ENCODE measurements at places on chromosomes 2 and 18. TPM values are rescaled to one million over a fixed set of nuclear protein-coding genes. Genes with fewer than 3 reads are reported as not detected.

The TDRD15 gene
- 0.02 TPM for total RNA-seq

The UGT1A4 gene
- total RNA-seq: not detected

The COLEC11 gene
- 0.51 TPM for total RNA-seq

The ACVR1C gene
- 3.4 TPM for total RNA-seq

The TLX2 gene
- not detected for total RNA-seq

The MROH2A gene
- not detected for total RNA-seq

The EN1 gene
- total RNA-seq: not detected

The KCTD1 gene
- 9.5 TPM for total RNA-seq

- H3K27ac ChIP-seq: no peak overlapping the region
- H3K27me3 ChIP-seq: no peaks in the 10 kb centered on the region
- H3K4me1 ChIP-seq: no peaks in the 10 kb centered on the region
- DNase-seq: no peak
- H3K36me3 ChIP-seq: peaks cover 13% of the 10 kb centered on the region
- H3K4me3 ChIP-seq: no peak overlapping the region
These were observed 5.4 kb downstream of the CHMP3 start for GRCh38 chr2:86557836-86558235.

DNA sequence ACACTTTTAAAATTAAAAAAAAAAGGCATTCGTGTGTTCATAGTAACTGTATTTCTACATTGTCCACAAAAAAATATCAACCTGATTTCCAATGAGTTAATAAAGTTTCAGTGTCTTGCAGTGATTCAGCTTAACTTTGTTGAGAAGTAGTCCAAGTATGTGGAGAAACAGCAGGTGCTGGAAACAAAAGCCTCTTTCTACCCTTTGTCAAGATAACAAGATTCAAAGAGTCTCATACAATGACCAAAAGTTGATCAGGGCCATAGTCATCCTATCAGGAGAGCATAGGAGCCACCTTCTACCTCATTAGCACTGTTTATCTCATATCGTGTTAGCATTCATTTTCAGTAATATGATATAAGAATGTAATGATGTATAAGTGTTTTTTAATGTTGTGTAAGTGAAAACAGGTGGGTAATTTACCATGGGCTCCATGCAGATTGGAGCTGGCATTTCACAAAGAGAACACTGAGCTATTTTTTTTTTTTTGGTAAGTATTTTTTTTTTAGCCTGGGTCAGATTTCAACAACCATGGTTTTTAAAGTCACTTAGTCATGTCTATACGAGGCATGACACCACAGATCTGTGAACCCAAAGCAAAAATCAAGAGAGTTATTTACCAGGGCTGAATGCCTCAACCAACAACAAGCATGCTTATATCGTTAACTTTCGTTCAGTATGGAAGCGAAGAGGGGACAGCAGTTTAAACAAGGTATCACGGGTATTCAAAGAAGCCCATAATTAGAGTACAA is 165.0 kb upstream of the ZNF521 start:
- peak overlapping the region; percentile 28 for H3K4me3 ChIP-seq
- peaks cover 18% of the 10 kb centered on the region for H3K4me1 ChIP-seq

DNA sequence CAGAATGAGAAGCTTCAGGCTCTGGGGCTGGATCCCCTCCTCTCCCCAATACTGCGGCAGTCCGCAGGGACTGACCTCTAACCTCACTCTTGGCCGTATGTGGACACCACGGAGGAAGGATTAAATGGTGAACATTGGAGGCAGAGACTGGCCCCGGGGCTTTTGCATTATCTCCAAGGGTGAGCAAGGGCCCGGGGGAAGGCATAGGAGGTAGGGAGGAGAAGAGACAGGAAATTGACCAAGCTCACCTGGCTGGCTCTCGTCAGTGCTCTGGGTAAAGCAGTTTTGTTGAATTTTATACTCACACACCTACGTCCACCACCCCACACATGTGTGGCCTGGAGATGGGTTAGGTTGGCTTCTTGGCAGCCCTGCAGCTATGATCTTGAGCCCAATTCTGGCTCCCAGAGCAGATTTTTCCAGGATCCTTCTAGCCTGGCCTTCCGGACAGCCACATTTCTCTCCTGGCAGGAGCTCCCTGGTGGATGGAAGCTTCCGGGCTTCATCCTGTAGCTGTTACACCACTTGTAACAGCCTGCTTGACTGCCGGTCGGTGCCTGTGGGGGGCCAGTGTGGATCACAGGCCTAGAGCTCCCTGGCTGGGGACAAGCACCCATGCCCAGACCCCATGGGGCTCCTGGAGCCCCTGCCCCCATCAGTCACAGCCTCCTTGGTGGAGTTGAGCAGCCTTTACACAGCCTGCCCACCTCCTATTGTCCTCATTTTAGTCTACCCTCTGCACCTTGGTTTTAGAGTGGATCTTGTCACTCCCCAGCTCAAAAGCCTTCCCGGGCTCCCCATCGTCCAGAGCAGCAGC is 7.6 kb downstream of the ITM2C start:
- no peaks in the 10 kb centered on the region for H3K36me3 ChIP-seq
- DNase-seq: no peak
- H3K27me3 ChIP-seq: peaks cover 30% of the 10 kb centered on the region

DNA sequence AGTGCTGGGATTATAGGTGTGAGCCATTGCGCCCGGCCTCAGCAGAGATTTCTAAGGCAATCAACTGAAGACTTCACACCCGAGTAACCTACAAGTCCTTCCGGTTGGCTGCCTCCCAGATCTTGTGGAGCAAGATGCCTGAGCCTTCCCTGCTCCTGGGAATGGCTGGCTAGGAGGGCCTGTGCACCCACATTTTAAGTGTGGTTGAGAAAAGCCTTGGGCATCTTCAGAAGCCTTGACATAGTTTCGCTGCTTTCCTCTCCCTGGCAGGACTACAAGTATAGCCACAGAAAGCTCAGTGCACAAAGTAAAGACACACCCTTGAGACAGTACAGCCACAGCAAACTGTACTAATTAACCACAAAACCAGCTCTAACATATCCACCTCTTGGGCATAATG is 35.2 kb downstream of the E2F6 start:
- no peak overlapping the region for H3K27ac ChIP-seq
- H3K4me3 ChIP-seq: no peak overlapping the region
- no peaks in the 10 kb centered on the region for H3K36me3 ChIP-seq
- H3K27me3 ChIP-seq: no peaks in the 10 kb centered on the region
- H3K4me1 ChIP-seq: no peaks in the 10 kb centered on the region

- no peaks in the 10 kb centered on the region for H3K36me3 ChIP-seq
- no peaks in the 10 kb centered on the region for H3K27me3 ChIP-seq
- DNase-seq: no peak
- peak overlapping the region; percentile 78 for H3K4me3 ChIP-seq
These were observed 1.0 kb upstream of the HS6ST1 start for GRCh38 chr2:128319631-128320191.

DNA sequence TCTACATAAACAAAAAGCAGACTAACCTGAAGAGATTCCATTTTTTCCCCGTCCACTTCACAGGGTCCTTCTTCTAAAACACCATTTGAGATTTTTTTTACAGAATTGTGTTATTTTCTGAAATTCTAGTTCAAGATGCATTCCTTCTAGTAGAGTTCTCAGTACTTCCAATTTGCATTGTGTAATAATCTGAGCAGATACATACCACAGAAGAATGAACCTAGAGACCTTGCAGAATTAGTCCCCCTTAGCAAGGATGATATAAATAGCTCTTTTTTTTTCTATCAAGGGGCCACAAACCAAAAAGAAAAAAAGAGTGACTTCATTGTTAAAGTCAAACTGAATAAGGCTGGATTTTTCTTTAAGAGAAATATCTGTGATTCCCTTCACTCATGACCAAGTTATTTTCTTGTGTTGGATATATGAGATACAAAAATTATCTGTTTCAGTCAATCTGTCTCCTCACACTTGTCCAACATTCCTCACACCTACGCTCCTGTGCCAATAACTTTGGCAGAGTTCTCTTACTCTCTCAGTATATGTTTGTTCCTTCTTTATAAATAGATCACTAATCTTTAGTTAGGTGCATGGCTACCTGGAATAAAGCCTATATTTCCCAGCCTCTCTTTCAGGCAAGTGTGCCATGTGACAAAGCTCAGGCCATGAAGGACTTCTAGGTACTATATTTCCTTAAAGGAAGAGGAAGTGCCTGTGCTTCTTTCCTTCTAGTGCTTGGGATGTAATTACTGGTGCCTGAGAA is 183.5 kb downstream of the ZNF385B start:
- H3K27me3 ChIP-seq: no peaks in the 10 kb centered on the region
- H3K27ac ChIP-seq: no peak overlapping the region
- no peak for DNase-seq
- no peak overlapping the region for H3K4me3 ChIP-seq
- no peaks in the 10 kb centered on the region for H3K36me3 ChIP-seq

DNA sequence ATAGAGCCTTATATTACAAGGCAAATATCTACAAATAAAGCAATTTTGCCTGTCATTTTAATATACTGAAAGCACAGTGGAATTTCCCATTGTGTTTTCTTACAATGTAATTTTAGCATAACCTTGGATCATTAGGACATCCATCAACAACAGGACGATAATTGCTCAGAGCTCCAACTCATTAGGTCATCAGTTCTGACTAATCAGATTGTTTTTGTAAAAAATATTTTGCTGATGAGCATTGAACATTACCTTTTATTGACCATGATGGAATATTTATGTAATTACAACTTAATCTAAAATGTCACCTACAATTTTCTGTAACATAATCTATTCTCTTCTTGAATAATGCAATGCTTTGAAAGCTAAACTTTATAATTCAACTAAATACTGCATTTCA is 215.3 kb upstream of the DSEL start:
- no peaks in the 10 kb centered on the region for H3K36me3 ChIP-seq
- H3K27me3 ChIP-seq: no peaks in the 10 kb centered on the region
- H3K27ac ChIP-seq: no peak overlapping the region
- H3K4me1 ChIP-seq: peaks cover 3% of the 10 kb centered on the region
- no peak for DNase-seq
- no peak overlapping the region for H3K4me3 ChIP-seq

- H3K4me1 ChIP-seq: no peaks in the 10 kb centered on the region
- no peak overlapping the region for H3K4me3 ChIP-seq
- DNase-seq: no peak
- no peaks in the 10 kb centered on the region for H3K36me3 ChIP-seq
- 0 out of 2 replicates have a peak, but pooled peaks cover 6% of the 10 kb centered on the region for H3K27me3 ChIP-seq
These were observed 10.6 kb upstream of the SNTG2 start for GRCh38 chr2:939936-940601.

GRCh38 chr2:58127111-58127510 is 80.5 kb downstream of the VRK2 start:
- no peaks in the 10 kb centered on the region for H3K4me1 ChIP-seq
- H3K27me3 ChIP-seq: no peaks in the 10 kb centered on the region
- no peak overlapping the region for H3K27ac ChIP-seq
- no peak for DNase-seq

DNA sequence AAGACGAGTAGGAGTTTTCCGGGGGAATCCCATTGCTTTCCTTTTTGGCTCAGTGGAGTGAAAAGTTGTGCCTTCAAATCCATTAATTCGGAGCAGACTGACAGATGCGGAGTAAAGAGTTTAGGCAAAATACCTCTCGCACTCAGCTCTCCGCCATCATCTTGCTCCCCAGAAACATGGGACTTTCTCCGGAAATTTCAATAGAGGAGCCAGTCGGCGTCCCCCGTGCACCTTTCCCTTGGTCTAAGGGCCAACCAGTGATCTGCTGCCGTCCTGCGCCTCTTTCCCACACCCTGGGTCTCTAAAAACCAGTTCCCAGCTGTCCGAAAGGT is 318 bp downstream of the TYW5 start:
- peak overlapping the region; percentile 95 for H3K4me3 ChIP-seq
- H3K27me3 ChIP-seq: no peaks in the 10 kb centered on the region
- DNase-seq: no peak
